ENCODE measurements at places on chromosomes 13 and 19.

DNA sequence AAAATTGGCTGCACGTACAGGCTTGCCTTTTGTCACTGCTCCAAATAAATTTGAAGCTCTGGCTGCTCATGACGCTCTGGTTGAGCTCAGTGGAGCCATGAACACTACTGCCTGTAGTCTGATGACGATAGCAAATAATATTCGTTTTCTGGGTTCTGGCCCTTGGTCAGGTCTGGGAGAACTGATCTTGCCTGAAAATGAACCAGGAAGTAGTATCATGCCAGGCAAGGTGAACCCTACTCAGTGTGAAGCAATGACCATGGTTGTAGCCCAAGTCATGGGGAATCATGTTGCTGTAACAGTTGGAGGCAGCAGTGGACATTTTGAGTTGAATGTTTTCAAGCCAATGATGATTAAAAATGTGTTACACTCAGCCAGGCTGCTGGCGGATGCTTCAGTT, 16.1 kb upstream of the AKAP11 start:
- DNase-seq, result no peak

GRCh38 chr13:31267126-31267784, 67.5 kb downstream of the B3GLCT start:
- DNase-seq, result no peak

- no peak for DNase-seq
Observed at GRCh38 chr13:61362522-61362921, 53.1 kb downstream of the PCDH20 start.

DNA sequence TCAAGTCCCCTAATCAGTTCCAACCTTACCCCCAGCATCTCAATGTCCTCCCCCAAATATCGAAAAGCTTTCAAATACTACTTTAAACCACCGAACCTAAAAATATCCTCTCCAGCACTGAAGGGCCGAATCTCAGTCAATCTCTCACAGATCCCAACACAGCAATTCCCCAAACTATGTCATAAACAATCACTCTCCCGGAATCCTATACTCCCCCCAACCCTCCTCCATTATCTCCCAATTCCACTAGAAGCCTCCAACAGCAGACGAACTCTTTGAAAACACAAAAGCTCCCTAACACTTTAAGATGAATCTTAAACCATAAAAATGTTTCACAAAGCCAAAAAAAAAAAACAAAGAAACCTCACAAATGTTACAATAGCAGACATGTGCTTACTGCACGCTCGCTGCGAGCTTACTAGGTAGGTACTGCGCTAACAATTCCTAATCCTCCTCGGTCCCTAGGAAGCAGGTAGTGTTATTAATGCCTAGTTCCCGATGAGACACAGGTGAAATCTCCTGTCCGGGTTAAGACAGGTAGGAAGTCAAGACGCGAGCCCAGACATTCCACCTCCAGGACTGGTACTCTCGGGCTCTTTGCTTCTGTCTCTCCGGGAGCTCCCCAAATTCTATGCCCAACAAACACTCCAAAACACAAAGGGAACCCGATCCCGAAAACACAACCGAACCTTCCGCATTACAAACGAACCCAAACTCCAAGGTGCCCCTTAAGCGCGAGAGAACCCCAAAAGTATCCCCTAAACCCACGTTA, 14.2 kb downstream of the FBXO46 start:
- DNase-seq, result no peak

DNA sequence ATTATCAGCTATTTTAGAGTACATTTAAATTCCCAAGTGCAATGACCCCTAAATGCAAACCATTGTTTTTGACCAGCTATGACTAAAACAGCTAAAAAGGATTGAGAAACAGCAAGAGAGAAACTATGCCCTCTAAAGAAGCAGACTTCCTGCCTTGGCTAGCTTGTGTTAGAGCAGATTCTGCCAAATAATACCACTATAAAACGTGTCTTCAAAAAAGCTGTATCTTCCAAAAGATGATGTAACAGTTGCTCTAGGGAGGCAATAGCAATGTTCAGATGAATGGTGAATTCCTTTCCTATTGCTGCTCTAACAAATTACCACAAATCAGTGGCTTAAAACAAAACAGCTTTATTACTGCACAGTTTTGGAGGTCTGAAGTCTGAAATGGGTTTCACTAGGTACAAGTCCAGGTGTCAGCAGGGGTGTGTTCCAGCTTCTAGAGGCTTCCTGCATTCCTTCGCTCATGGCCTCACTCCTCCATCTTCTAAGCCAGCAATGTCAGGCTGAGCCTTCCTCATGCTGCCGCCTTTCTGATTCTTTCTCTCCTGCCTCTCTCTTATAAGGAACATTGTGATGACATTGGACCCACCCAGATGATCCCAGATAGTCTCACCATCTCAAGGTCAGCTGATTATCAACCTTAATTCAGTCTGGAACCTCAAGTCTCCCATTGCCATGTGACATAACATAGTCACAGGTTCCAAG, 84.5 kb downstream of the LRRC63 start:
- no peak for DNase-seq
